ENCODE measurements at places on chromosomes 1 and 21.

DNA sequence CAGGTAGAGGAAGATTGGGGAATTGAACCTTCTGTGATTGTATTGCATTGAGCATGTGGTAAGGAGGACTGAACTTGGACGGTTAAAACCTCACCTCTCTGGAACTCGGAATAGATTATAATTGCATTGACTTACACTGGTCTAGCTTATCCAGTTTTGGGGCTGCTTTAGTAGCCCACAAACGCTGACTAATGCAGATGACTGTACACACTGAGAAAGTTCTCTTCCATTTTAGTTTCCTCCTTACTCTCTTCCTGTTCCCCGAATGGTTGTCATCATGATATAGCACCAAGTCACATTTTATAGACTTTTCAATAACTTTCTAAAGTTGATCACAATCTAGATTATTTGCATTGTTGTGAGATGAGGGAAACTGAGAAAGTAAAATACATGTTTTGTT lies 78.2 kb downstream of the NFIA start:
- DNase-seq, result no peak

GRCh38 chr1:235883261-235883927 lies 16.7 kb upstream of the LYST start:
- DNase-seq, result peak; percentile 83

DNA sequence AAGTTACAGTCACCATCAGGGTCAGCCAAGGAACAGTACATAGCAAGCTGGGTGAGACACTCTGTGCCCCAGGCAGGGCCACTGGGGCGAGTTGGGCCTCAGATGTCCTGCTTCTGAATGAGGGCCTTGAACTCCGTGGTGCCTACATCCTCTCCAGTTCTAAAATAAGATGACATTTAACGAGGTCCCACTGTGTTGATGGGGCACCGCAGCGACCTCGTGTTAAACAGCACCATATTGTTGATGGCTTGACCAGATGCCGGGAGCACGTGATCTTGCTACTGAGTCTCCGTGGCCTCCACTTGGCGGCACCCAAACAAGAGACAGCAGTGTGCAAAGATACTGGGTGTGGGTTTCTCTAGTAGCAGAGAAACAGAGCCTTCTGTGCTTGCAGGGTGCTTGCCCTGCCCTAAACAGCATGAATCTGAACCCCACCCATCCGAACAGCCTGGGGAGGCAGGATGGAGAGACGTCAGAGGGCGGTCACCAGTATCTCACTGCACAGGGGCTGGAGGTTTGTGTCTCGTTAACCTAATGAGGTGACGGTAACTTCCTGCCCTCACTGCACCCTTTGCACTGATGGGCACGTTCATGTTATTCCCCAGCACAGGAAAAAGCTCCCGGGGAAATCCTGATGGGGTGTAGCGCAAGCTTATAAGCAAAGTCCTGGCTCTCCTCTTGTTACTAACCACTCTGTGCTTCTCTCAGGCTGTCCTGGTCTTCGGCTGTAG lies 324.4 kb downstream of the AJAP1 start:
- DNase-seq, result no peak

GRCh38 chr1:232457595-232457994 lies 172.3 kb downstream of the SIPA1L2 start:
- no peak for DNase-seq

GRCh38 chr1:52567943-52568342 lies 15.1 kb upstream of the TUT4 start:
- DNase-seq, result no peak

DNA sequence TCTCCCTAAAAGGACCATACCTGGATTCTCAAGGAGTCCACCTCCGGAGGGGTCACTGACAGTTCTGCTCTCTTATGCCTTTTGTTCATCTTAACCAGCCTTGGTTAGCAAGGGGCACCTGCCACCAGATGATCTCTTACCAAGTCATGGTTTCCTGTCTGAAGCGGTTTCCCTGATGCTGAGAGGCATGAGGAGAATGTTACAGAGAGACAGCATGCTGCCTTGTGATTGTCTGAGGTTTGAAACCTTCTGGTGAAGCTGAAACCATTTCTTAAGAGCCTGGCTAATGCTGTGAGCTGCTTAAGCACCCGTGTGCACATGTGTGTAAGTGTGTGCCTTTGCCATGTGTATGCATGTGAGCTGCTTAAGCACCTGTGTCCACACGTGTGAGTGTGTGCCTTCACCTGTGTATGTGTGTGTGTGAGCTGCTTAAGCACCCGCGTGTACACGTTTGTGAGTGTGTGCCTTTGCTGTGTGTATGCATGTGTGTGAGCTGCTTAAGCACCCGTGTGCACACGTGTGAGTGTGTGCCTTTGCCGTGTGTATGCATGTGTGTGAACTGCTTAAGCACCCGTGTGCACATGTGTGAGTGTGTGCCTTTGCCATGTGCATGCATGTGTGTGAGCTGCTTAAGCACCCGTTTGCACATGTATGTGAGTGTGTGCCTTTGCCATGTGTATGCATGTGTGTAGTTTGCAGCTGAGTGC lies 136.4 kb upstream of the COL6A1 start:
- DNase-seq, result peak; percentile 10

DNA sequence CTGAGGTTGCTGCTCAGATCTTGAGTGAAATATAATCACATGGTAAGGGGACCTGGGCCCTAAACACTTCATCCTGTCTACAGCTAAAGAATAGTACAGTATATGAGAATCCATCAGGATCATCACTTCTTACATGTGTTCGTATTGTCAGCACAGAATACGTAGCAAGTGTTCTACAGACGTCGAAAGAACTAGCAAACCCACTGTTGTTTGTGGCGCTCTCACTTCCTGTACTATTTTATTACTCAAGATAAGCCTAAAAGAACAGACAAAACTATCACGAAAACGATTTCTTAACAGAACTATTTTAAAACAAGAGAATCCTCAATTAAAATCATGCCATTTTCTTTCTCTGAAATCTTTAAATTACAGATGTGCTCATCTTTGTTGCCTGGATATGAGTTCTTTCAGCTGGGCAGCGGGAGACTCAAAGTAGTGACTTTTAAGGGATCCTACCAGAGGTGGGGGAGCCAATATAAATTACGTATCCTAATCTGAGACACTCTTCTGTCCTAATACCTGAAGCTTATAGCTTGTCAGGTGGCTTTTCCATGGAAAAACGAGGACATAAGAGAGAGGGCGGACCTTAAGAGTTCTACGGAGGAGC lies 724 bp downstream of the ST7L start:
- no peak for DNase-seq

DNA sequence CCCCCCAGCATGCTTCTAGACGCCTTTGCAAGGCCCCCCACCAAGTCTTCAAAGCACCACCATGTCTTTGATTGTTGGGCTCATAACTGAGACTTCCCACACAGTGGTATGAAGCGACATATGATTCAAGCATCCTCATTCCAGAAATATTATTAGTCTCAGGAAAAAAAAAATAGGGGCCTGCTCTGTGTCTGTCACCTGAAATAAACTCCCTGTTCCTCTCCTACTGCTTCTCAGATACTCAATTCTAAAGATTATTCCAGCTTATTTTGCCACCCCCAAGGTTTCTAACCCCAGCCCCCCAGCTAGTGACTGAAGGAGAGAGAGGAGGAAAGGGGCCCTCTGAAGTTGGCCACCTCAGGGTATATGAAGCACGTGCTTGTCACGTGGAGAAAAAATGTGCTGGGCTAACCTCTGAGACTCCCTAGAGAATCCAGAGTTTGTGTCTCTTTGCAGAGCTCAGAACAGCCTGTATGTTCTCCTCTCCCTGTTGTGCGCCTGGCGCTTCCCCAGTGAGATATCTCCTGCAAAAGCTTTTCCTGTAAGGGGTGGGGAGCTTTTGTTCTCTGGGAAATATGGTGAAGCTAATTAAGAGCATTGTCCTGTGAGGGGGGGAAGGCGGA lies 35.9 kb upstream of the RASAL2 start:
- DNase-seq, result peak; percentile 43

Measured in femur (tissue), 1 donor.